Stimulated activated effector memory CD8-positive, alpha-beta T cell treated with anti-CD3 and anti-CD28 coated beads, Interleukin-12 subunit alpha, Interleukin-12 subunit beta, amount 100 ng/mL, for 72 hours (primary cell): ENCODE measurements at places on chromosomes 3 and 15.

DNA sequence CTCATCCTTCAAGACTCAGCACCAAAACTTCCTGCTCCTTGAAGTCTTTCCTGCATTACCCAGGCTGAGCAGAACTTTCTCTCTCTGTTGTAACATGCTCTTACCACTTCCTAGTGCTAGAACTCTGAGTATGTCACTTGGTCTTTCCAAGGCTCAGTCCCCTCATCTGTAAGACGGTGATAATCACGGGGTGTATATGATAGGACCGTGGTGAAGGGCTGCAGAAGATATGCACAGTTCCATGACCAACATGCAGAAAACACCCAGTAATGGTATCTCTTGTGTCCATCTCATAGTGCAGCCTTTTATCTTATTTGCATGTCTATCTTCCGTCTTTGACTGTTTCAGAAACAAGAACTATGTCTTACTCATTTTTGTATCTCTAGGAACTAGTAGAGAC lies 154.5 kb downstream of the ZNF621 start:
- DNase-seq = no peak

- DNase-seq = no peak
Observed at GRCh38 chr3:128227507-128227906, 74.2 kb downstream of the EEFSEC start.

- DNase-seq = no peak
Observed at GRCh38 chr3:191358929-191359328, 28.6 kb upstream of the UTS2B start.

DNA sequence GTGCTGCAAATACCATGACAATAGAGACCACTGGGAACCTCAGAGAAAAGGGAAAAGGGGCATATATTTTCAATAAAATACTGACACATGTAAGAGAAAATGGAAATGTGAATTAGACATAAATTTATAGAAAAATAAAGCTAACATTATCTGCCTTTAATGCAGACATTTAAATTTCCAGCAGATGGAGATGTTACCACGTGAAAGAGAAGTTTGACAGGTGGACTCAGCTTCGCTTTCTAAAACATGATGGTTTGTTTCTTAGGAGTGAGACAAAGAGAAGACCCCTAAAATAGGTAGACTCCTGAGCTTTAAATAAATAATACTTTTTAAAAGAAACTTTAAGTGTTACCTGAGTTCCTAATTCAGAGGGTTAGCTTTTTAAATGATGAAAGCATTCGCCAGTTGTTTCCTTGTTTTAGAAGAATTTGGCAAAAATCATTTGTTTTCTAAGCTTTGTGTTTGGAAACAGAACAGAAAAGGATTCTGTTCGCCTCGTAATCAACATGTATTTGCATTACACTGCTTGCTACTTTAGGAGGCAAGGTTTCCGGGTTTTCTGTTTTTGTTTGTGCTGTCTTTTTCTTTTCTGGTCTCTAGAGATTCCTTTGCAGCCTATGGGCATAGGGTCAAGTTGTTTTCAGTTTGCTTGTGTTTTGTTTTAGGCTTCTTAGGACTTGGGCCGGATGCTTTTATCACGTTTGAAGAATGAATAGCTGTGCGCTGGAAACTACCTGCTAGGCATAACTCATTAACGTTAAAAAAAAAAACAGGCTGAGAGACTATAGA lies 271.4 kb downstream of the THSD4 start:
- no peak for DNase-seq

DNA sequence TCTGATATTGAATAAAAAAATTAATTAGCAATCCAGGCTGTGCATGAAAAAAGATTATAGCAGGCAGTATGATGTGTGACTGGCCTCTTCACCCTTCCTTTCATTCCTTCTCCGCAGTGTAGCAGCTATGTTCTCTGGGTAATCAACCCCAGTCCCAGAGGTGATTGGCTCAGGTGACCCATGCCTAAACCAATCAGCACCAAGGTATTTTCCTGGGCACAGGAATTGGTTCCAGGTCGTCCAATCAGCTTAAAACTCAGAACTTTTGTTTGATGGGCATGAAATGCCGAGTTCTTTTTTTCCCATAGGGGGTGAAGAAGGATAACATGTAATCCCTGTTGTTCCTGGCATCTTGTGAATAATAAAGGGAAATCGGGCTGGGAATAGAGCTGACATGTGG lies 5.8 kb upstream of the BNC1 start:
- no peak for DNase-seq

GRCh38 chr3:126052196-126053058 lies 31.5 kb downstream of the SLC41A3 start:
- DNase-seq = peak; percentile 42
